Activated T-cell treated with anti-CD3 and anti-CD28 coated beads, Interleukin-2, amount 50 U/mL, for 1 hour (primary cell): ENCODE measurements at places on chromosomes 2 and 18.

DNA sequence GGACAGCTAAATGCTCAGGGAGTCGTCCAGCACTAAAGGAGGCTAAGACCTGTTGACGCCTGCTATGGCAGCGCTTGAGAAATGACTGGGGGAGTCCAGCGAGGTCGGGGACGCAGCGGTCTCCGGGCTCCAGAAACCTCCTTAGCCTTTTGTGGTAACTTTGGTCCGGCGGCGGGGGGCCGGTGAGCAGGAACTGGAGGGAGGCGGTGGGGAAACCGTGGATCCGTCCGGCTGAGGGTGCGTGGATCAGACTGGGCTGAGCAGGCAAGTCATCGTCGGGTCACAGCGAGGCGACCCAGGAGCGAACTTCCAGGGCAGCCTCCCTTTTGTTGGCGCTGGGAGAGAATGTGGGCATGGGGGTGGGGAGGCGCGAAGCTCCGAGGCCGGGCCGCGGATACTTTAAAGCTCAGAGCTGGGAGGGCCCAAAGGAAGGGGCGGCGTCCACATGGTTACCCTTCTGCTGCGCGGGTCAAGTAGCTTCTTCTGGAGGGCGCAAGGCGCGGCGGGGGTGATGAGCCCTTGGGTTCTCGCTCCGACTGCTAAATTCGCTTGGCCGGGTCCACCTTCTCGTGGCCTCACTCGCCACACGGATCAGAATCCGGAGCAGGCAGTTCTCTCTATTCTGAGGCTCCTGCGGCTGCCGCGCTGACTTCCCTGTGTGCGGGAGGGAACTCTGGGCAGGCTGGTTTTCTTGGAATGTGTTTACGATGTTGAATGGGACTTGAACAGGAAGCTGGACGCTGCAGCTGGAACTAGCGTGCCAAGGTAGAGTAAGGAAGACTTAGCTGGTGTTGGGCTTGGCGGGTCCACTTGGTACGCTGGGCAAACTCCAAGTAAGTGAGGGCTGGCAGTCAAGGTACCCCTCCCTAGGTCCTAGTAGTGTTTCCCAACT lies 920 bp downstream of the GULP1 start:
- no peak for DNase-seq

- no peak for DNase-seq
Measured at GRCh38 chr2:127220768-127221527, 849 bp upstream of the CYP27C1 start.

GRCh38 chr2:152352616-152353015 lies 17.6 kb downstream of the FMNL2 start:
- DNase-seq: no peak

GRCh38 chr2:32666704-32667103 lies 38.9 kb downstream of the TTC27 start:
- no peak for DNase-seq

- DNase-seq: no peak
Measured at GRCh38 chr18:50518787-50519546, 40.9 kb upstream of the MAPK4 start.

GRCh38 chr2:111024496-111024895 lies 96.2 kb upstream of the BCL2L11 start:
- DNase-seq: no peak

GRCh38 chr2:157782057-157782845 lies 93.9 kb downstream of the ACVR1 start:
- DNase-seq: no peak

DNA sequence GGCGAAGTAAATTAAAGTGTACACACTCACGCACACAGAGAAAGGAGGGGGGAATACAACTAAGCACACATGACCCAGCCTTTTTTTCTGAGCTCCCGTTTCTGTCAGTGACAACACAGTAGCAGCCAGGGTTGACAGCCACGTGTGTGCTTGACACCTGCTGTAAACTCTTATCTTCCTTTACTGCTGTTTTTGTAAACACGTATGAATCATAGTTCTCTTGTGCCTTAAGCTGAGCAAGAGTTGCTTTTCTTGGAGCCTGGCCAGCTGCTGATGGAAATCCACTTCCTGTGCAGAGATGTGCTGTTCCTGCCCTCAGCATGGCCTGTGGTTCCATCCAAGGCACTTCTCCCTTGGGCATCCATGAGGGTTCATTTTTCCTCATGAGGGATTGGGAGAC lies 561.9 kb downstream of the GALR1 start:
- DNase-seq: no peak

DNA sequence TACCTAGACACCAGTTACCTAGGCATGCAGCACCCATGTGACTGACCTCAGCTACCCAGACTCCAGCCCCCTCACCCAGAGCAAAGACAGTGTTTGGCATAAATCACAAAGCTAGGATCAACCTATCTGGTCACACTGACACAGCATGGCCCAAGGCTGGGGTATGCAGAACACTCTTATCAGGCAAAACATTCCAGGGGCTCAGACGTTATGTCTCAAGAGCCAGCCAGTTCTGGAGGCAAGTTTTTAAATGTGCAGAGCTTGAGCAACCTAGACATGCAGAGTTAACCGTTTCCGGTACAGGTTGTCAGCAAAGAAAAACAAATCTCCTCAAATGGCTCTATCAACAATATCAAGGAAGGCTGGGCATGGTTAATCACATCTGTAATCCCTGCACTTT lies 92.8 kb downstream of the AP1S3 start:
- no peak for DNase-seq

GRCh38 chr2:100021791-100022340 lies 120.5 kb downstream of the AFF3 start:
- no peak for DNase-seq

DNA sequence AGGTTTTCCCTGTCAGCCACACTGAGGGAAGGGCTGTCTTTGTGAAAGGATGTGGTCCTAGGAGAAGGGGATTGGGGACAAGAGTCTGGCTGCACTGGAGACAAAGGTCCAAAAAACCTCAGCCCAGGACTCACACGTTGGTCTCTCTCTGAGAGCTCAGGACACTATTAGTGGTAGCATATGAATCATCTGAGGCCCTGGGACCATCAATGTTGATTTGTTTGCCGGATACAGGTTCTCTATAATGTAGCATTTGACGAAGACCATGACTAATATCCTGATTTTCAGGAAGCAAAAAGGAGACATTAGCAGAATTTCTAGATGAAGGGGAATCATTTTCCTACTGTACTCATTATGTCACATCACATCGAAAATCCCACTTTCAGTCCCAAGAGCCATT lies 22.2 kb upstream of the DNAH6 start:
- DNase-seq: no peak

GRCh38 chr2:120463996-120464395 lies 118.1 kb downstream of the INHBB start:
- no peak for DNase-seq

- DNase-seq: no peak
Measured at GRCh38 chr2:17627434-17627833, 86.9 kb downstream of the VSNL1 start.

DNA sequence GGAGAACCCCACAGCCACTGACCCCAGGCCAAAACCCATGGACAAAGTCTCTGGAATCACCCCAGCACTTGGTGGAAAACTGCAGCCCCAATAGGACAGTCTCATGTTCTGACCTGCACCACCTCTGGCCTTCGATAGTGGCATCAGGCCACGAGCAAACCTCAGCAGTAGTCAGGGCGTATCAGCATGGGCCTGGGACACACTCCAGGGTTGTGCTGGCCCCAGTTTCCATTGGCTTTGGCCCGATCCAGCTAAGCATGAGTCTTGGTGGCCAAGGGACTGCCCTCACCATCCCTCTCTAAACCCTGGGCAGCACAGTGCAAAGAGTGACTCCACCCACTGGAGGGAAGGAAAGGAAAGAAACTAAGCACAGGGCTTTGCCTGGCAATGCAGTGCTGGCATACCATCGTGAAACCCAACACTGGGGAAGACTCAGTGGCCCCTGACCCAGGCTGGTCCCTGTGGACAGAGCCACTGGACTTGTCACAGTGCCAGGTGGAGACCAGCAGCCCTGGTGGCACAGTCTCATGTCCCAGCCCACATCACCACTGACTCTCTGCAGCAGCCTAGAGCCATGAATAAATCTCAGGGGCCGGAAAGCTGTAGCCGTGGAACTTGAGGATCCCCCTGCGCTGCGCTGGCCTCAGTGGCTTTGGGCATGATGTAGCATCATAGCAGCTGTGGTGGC lies 46.3 kb downstream of the ZNF519 start:
- DNase-seq: no peak

DNA sequence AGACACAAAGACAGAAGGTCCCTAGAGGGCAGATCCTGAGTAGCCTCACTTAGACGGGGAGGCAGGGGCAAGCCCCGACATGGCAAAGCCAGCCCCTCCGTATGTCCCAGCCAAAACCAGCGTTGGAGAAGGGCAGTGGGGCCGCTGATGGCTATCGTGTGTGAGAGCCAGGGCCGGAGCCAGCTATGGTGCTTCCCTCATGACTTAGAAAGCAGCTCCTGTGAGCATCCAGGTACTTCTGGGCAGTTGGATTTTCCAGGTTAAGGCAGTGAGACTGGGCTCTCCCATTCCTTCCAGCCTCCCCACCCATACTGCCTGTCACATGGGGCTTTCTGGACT lies 31.2 kb upstream of the ROCK2 start:
- DNase-seq: no peak
